ENCODE measurements at places on chromosomes 2 and 18.

DNA sequence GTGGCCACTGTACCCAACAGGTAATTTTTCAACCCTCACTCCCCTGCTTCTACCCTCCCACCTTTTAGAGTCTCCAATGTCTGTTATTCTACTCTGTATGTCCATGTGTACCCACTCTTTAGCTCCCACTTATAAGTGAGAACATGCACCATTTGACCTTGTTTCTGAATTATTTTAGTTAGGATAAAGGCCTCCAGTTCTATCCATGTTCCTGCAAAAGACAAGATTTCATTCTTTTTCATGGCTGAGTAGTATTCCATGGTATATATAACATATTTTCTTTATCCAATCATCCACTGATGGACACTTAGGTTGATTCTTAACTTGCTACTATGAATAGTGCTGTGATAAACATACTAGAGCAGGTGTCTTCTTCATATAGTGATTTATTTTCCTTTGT lies 9.1 kb downstream of the PECR start:
- DNase-seq = no peak

DNA sequence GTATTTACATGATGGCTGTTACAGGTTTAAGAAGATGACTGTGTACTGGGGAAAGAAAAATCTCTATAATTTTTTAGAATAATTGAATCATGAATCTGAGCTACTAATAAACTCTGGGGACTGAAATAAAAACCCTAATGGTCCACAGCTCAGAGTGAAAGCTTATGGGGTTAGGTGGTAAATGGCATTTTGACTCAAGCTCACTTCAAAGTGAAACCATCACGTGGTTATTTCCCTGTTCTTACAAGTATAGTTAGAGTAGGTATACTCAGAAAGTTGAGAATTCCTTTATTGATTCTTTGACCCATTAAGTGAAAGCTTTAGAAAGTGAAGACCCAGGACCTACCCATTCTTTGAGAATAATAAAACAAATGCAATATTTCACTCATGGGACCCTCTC lies 626.2 kb upstream of the SETBP1 start:
- no peak for DNase-seq

- DNase-seq = no peak
Measured at GRCh38 chr18:57797209-57797651, 5.9 kb downstream of the ATP8B1 start.

DNA sequence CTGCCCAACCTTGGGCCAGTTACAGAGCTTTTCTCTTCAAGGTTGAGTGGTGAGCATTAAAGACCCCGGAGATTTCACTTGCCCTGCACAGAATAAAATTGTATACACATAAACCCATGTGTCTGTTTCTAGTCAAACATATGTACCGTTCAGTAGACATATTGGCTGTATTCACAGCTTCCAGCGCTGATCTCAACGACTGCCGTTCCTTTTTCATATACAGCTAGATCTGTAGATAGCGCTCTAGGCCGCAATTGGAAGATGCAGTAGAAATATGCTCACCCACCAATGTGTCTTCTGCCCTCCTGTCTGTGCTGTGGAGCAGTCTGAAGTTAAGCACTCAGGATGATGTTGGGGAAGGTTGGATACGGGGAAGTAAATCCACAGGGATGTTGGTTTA lies 317.7 kb downstream of the SETBP1 start:
- no peak for DNase-seq

Measured in activated CD4-positive, alpha-beta T cell treated with anti-CD3 and anti-CD28 coated beads for 48 hours (primary cell).